ENCODE measurements at places on chromosomes 3 and 15.

DNA sequence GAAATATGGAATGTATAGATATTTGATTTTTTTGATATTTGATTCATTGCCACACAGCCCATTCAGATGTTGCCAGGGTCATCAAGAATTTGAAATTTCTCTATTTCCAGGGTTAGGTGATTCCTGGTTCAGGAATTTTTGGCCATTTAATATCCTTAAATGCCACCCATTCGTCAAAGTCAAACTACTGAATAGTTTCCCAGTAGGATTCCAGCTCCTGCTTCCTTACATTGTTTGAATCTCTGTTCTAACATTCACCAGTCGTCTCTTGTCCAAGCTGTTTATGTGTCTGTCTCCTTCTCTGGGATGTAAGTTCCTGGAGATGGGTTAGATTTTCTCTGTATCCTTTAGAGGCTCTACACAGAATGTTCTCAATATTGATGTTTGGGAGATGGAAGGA lies 124.9 kb upstream of the TLE3 start:
- no peak for DNase-seq

DNA sequence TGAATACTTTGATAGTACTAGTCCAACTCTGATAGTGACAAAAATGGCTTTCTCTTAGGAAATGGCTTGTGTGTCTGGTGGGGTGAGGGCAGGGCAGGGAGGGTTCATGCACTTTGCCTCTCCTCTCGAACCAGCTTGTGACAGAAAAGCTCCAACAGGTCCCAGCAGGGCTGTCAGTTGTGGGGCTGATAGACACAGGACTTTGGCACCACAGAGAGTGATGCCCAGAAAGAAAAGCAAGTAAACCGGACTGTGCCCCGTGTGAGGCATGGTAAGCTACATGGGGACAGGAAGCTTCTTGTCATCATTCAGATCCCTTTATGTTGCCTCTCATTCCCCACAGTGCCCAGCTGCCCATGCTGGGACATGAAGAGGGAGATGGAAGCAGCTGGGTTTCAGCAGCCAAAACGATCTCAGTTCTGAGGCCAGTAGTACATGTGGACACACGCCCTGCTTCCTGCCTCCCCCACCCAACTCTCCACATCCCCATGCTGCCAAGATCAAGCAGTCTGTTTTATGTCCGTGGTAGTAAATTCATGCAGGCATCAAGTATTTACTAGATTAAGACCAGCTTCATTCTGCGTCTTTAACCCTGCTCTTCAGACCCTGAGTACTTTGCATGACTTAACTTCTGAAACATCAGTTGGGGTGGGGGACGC lies 29.7 kb upstream of the LIPC start:
- no peak for DNase-seq

DNA sequence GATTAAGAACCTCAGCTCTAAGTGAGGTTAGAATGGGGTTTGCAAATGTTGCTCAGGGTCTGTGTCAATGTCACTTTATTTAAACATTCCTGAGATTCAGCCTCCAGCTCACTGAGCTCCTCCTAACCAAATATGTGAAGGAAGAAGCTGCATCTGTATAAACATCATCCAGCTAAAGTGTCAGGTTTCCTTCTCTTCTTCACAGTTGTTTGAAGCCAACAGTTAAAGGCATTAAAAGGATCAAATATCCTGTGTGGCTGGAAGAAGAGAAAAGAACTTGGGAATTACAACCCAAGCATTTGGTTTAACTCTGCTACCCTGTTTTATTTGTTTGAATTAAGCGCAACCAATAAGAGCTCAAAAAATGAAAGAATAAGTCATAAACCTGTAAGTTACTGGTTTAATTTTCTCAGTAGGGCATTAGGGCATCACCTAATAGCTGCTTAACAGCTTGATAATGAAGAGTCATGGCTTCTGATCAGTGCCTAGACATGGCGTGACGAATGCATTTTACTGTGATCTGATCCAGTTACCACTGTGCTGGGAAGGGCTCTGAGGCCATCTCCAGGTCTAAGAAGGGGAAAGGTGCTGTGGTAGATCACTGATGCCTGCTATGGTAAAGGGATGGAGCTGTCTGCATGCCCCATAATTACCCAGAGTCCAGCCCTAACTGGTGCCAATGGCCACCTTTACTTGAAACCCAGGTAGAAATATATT lies 165.7 kb upstream of the TSC22D2 start:
- DNase-seq, result no peak

- DNase-seq, result no peak
These were observed 160.9 kb upstream of the SLCO3A1 start for GRCh38 chr15:91692596-91692995.

DNA sequence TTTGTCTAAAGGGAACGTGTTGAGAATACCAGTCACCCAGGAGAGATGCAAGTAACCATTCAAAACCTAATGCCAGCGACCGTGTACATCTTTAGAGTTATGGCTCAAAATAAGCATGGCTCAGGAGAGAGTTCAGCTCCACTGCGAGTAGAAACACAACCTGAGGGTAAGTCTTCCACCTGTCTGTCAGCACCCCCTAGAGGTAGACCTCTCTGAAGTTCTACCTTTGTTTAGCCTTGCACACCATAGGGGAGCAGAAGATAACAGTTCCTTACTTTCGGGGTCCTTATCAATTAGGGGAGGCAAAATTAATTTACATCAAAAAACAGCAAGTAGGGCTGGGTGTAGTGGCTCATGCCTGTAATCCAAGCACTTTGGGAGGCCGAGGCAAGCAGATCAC lies 124.4 kb downstream of the HCN4 start:
- DNase-seq, result no peak

DNA sequence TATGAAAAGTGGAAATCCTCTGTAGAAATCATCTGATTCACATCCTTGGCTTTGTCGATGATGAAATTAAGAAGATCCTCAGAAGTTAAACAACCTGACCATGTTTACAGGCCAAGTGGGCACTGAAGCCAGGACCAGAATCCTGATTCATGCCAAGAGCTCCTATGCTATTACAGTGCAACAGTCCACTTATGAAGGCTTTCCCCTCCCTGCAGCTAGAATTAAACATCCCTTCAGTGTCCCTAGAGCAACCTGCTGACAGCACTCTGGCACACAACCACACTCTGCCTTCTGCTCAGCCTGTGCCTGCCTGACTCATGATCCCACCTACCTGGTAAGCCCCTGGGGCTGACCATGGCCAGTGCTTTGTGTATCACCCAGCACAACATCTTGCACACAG lies 33.8 kb downstream of the TXNRD3 start:
- no peak for DNase-seq

GRCh38 chr3:141452045-141452444 lies 34.8 kb upstream of the RASA2 start:
- DNase-seq, result no peak

- no peak for DNase-seq
These were observed 37.5 kb upstream of the CHST2 start for GRCh38 chr3:143081844-143082778.

GRCh38 chr15:70318594-70319465 lies 221.1 kb upstream of the TLE3 start:
- no peak for DNase-seq

- DNase-seq, result peak; percentile 88
These were observed at the start of gene SH3GL3 for GRCh38 chr15:83446904-83447709. SH3GL3 (plus strand) TSS chr15:83447341; CDS start chr15:83447534, 193 bp downstream.

DNA sequence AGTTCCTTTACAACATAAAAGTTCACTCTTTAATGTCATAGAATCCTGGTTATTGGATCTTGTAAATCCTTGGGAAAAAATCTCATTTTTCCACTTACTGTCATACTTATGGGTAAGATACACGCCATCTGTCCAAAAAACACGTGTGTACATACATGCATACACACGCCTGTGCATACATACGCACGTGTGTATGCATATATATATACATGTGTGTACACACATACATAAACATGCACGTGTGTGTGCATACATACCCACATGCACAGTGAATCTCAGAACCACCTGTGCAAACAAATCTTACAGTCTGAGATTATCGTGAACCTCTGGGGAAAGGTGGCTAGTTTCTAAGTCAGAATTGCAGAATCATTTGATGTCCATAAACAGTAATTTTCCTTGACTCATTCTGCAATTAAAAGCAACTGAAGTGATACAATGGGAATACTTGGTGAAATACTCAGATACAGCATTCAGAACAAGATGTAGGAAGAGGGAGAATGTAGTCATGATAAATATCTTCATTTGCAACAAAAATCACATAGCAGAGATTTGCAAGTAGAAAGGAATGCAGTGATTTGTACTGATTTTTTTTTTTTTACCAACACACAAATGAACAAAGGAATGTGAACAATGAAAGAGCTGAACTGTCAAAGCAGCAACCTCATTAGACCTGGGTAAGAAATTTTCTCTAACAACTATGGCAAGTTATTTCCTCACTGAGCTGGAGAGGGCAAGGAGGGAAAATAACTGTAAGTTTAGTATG lies 160.6 kb upstream of the POU1F1 start:
- DNase-seq, result no peak

DNA sequence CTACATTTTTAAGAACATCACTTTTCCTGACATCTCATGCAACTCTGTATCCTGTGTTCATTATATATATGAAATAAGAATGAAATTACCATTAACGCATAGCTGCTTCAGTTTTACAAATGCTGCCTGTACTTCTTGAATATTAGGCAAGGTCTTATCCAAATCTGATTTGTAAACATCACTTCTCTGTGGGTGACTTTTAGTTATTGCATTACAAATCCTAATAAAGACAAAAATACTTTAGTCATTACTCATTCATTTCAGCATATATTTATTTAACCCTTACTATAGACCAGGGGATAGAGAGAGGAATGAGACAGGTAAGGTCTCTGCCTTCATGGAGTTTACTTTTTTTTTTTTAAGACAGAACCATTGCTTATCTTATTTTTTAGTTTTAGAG lies 36.8 kb downstream of the MTMR10 start:
- no peak for DNase-seq

- no peak for DNase-seq
These were observed 59.2 kb downstream of the SH3BP5 start for GRCh38 chr3:15273227-15273626.

- no peak for DNase-seq
These were observed 103.5 kb downstream of the SEMA6D start for GRCh38 chr15:47820747-47821319.

DNA sequence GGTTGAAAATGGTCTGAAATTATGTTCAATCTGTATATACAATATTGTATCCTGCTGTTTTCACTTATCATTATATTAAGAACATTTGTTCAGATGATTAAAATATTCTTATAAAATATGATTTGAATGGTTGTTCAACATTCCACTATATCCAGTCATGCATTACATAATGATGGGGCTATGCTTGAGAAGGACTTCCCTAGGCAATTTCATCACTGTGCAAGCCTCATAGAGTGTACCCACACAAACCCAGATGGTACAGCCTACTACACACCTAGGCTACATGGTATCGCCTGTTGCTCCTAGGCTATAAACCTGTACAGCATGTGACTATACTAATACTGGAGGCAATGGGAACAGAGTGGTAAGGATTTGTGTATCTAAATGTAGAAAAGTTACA lies 30.5 kb downstream of the SLC7A14 start:
- no peak for DNase-seq

DNA sequence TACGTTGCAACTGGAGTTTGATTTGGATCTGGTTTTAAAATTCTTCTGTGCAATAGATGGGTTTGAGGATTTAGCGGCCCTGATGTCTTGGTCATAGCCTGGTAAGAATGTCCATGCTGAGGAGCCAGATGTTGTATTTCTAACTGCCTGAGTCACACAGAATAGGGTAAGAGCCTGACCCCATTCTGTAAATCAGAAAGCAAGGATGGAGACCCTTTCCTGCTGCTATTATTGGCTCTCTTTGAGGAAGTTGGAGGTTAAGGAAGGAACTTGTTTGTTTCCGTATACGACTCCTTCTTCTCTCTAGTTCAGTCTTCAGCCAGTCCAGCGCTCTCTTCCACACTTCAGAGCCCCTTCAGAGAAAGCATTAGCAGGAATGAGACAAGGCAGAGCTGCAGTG lies 65.1 kb downstream of the HCN4 start:
- no peak for DNase-seq

- no peak for DNase-seq
These were observed 8.0 kb downstream of the SH3BP5 start for GRCh38 chr3:15324379-15324808.

GRCh38 chr3:62364191-62364590 lies 9.2 kb downstream of the FEZF2 start:
- DNase-seq, result no peak

DNA sequence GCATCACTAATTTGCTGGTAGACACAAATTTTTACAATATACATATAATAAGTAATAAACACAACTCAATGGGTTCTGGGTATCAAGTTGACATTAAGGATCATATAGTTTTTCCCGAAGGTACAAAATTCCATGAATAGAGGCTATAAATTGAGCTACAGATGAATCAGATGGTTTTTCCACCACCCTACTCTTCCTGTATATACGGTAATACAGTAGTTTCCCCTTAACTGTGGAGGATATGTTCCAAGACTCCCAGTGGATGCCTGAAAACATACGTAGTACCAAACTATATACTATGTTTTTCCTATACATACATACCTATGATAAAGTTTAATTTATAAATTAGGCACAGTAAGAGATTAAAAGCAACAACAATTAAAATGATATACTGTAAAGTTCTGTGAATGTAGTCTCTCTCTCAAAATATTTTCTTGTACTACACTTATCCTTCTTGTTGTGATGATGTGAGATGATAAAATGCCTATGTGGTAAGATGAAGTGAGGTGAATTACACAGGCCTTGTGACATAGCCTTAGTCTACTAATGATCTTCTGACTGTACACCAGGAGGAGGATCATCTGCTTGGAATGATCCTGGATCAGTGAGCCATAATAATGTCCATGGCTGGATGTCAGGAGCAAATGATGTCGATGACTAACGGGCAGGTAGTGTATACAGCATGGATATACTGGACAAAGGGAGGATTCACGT lies 116.7 kb downstream of the NR1I2 start:
- DNase-seq, result no peak

DNA sequence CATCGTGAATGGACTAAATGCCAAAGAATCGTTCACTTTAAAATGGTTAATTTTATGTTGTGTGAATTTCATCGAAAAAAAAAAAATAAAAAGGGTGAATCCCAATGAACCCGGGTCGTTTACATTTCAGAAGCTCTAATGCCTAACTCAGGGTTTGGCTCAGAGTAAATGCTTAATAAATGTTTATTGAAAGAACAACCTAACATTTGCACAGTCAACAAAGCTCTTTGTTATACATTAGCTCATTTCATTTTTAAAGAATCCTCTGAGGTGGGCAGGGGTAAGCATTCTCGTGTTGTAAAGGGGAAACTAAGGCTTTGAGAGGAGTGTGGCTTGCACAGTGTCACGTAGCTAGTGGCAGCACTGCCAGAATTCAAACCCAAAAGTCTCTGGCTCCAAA lies 109.5 kb downstream of the RPLP1 start:
- no peak for DNase-seq

GRCh38 chr3:48423241-48423882 lies 6.5 kb downstream of the PLXNB1 start:
- DNase-seq, result no peak

- DNase-seq, result no peak
These were observed 39.7 kb upstream of the POLG start for GRCh38 chr15:89374086-89374981.

GRCh38 chr15:94412979-94413746 lies 181.8 kb downstream of the MCTP2 start:
- no peak for DNase-seq

Data from right forelimb (tissue), 1 donor.